ENCODE measurements at places on chromosomes 12 and 14. TPM values are rescaled to one million over a fixed set of nuclear protein-coding genes. Genes with fewer than 3 reads are reported as not detected.

The MEG3 gene
- total RNA-seq, result 49.8 TPM

The KIF26A gene
- total RNA-seq, result 2.2 TPM

The TAS2R9 gene
- total RNA-seq, result not detected

The A2ML1 gene
- total RNA-seq, result 0.33 TPM

The PTCSC3 gene
- not detected for total RNA-seq

The LPAR5 gene
- total RNA-seq, result 1.8 TPM

The GNPNAT1 gene
- total RNA-seq, result 18.7 TPM

The PDE3A gene
- 11.5 TPM for total RNA-seq

The PARPBP gene
- 1.1 TPM for total RNA-seq

The PSMD9 gene
- total RNA-seq, result 34.7 TPM

The PTHLH gene
- 2.4 TPM for total RNA-seq

The GPRC5D gene
- not detected for total RNA-seq

The ABCD2 gene
- total RNA-seq, result 2.6 TPM

The PIWIL1 gene
- total RNA-seq, result not detected

The SIX1 gene
- total RNA-seq, result 14.9 TPM

The SERPINA10 gene
- not detected for total RNA-seq

The FBXO34 gene
- 56.5 TPM for total RNA-seq

The NTS gene
- not detected for total RNA-seq

The SIX6 gene
- total RNA-seq, result not detected

The TC2N gene
- total RNA-seq, result 169 TPM

The KRT80 gene
- total RNA-seq, result 2.9 TPM

The RIN3 gene
- 19.7 TPM for total RNA-seq

The CARMIL3 gene
- 0.98 TPM for total RNA-seq

The CALM1 gene
- 237 TPM for total RNA-seq

The SSTR1 gene
- total RNA-seq, result 0.33 TPM

The IRAK3 gene
- 37.7 TPM for total RNA-seq

The CPNE6 gene
- not detected for total RNA-seq

The P3H3 gene
- total RNA-seq, result 7.5 TPM

The TOMM20L gene
- not detected for total RNA-seq

The NKX2-1 gene
- total RNA-seq, result not detected

The HOXC6 gene
- total RNA-seq, result 4.0 TPM

The CMAS gene
- 25.6 TPM for total RNA-seq

The KRT3 gene
- total RNA-seq, result not detected

The GARIN6 gene
- total RNA-seq, result not detected

The GPR137C gene
- 1.2 TPM for total RNA-seq

The PLXNC1 gene
- total RNA-seq, result 21.4 TPM

The FZD10 gene
- 0.48 TPM for total RNA-seq

The MYO1H gene
- 2.0 TPM for total RNA-seq

The SPIC gene
- not detected for total RNA-seq

The CLEC1B gene
- total RNA-seq, result not detected

The TAS2R46 gene
- total RNA-seq, result 3.2 TPM

The PRB2 gene
- not detected for total RNA-seq

The CLECL1 gene
- total RNA-seq, result not detected

The KRT77 gene
- not detected for total RNA-seq

The FGD6 gene
- 5.6 TPM for total RNA-seq

The FIGNL2 gene
- 0.29 TPM for total RNA-seq

Data from breast epithelium (tissue), 4 donors.